ENCODE measurements at places on chromosomes 2 and 18.
A peak's percentile ranks its signal among the peaks of the same experiment; 100 is the strongest.

GRCh38 chr2:88054782-88055370 is 707 bp downstream of the KRCC1 start:
- no peak for DNase-seq

DNA sequence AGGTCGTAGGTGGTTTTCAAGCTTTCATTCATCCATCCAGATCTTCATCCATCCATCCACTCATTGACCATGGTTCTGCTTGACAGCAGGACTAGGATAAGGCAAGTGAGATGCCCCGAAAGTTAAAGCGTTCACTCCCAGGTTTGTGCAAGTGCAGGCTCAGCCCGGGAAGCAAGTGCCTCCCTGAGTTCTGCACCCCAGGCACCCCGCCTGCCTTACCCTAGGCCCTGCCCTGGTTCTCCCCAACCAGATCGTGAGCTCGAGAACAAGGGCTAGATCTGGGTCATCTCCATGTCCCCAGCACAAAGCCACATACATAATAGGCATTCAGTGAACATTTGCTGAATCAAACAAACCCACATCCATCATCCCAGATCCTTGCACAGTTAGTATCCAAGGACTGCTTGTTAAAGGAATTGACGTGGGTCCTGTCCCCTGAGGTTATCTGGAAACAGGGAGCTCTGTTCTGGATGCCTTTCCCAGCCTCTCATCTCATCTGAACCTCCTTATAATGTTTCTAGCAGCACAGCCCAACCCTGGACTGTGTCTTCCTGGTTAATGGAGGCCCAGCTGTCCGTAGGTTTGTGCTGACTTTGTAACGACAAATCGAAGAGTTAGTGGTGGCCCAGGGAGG is 116.1 kb upstream of the GPC1 start:
- no peak for DNase-seq

GRCh38 chr2:224585211-224586088 is at the start of gene CUL3:
Gene CUL3, minus strand, starts transcription at chr2:224585363. Its CDS starts 354 bp downstream, at chr2:224585009.
- peak; percentile 99 for DNase-seq

DNA sequence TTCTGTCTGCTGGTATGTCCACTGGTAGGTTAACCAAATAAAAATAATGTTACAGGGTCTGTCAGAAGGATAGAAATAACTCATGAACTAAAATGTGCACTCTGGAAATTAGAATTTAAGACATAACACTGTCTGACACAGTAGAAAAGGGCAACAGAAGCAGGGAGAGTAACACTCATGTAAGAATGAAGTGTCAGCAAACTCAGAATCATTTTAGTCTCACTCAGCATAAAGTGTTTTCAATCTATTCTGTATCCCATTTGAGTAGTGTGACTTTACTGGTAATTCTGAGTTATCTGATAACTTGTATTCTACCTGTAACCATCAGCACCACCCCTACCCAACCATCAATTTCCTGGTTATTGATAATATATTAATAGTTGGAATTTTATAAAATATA is 68.3 kb downstream of the PIAS2 start:
- no peak for DNase-seq

DNA sequence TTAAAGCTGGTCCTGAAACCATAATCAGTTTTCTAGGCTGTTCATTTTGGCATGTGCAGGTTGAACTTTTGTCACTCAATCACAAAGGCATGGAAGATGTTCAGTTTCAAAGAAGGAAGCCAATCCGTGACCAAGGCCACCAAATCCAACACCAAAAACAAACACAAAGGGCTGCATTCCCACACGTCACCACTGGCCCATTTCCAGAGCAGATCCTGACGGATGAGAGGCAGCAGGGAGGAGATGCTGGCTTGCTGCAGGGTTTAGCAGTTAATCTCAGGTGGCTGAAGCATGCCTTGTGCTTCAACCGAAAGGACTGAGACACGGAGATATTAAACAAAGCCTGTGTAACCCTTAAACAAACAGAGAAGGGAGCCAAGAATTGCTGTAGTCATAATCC is 191.9 kb upstream of the CTAGE1 start:
- no peak for DNase-seq

- no peak for DNase-seq
Measured at GRCh38 chr2:98883780-98884211, 52.2 kb downstream of the CRACDL start.

DNA sequence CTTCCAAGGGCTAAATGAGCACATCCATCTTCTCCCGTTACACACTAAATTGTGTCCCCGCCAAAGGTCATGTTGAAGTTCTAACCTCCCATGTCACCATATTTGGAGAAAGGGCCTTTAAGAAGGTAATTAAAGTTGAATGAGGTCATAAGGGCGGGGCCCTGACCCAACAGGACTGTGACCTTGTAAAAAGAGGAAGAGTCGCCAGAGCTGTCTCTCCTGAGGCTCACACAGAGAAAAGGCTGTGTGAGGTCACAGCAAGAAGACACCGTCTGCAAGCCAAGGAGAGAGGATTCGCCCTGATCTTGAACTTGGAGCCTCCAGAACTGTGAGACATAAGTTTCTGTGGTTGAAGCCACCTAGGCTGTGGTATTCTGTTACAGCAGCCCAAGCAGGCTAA is 24.1 kb downstream of the TRABD2A start:
- DNase-seq, result peak; percentile 42

DNA sequence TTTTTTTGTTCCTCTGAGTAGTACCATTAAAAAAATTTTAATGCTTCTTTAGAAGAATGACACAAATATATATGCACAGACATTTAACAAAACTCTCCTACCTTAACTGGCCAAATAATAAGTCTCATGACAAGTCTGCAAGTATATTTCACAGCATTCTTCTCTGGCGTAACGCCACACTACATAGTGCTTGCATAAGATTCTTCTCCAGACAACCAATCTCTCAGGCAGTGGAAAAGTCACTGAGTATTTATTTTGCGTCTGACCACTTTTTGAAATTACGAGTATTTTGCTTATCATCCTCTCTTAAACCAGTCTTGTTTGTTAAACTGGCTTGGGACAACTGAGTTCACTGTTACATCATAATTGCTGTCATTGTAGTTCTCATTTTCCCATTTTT is 749.2 kb downstream of the ADCYAP1 start:
- no peak for DNase-seq

GRCh38 chr2:169386722-169387121 is 24.4 kb upstream of the LRP2 start:
- DNase-seq, result no peak

DNA sequence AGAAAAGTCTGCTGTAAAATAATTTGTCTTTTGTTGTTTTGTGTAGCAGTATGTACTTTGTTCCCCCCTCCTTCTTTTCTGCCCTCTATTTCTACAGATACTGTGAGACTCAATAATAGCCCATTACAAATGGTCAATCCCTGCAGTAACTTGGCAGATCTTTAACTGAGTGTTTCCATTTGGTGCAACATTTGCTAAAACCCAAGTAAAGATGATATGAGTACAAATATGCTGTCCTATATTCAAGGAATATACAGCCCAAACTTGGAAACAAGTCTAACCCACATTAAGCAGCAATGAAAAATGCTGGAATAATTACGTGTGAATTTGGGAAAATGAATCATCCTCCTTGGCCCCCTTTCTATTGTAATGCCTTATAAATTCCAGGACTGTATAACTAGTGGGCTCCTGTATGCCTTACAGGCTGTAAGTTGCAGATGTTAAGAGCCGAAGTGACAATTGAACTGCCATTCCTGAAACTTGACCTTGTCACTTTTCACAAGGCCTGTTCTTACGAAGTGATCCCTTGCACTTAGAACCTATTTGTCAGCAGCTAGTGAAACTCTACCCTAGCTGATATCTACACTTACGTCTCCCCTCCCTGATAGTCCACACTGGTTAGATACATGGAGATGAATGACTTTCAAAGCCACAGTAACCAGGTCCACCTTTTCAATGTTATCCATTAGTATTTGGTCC is 104.9 kb downstream of the IRS1 start:
- DNase-seq, result no peak

- DNase-seq, result no peak
Measured at GRCh38 chr18:71327850-71328249, 1039.0 kb downstream of the SOCS6 start.

DNA sequence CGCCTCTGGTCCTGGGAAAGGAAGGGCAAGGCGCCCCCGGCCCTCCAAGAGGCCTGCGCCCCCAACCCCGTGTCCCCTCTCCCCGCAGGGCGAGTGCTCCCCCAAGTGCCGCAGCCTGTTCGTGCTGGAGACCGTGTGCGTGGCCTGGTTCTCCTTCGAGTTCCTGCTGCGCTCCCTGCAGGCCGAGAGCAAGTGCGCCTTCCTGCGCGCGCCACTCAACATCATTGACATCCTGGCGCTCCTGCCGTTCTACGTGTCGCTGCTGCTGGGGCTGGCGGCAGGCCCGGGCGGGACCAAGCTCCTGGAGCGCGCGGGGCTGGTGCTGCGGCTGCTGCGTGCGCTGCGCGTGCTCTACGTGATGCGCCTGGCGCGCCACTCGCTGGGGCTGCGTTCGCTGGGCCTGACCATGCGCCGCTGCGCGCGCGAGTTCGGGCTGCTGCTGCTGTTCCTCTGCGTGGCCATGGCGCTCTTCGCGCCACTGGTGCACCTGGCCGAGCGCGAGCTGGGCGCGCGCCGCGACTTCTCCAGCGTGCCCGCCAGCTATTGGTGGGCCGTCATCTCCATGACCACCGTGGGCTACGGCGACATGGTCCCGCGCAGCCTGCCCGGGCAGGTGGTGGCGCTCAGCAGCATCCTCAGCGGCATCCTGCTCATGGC is 52.4 kb downstream of the SLC66A2 start:
- DNase-seq, result no peak

DNA sequence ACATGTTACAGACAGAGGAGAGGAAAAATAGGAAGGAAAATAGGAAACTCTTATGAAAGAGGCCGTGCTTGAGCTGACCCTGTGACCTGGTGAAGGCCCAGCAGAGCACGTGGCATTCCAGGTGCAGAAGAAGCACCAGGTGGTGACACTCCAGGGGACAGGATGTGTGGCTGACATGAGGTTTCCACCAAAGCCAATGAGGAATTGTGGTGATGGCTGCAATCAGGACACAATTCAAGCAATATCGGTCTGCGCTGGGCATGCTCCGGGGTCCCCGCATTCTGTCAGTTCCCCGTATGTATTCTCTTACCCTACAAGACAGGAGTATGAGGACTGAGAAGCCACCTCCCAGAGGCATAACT is 504.2 kb downstream of the EIPR1 start:
- DNase-seq, result no peak

- DNase-seq, result no peak
Measured at GRCh38 chr2:10002681-10003080, 40.7 kb upstream of the KLF11 start.

DNA sequence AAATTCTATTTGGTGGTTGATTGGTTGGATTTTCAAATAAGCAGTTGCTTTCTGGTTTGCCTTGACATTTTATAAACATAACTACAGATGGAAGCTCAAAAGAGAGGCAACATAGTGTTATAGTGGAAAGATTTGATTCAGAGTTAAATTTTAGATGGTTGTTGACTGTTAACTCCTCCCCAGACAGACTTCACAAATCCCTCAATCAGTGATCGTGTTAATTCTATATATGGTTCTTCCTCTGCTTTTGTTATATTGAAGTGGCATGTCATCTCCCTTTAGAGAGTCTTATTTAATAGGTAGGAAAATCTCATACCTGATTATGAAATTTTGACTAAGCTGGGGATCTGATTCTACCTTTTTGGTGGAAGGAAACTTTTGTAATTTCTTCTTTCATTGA is 19.5 kb downstream of the DGUOK start:
- no peak for DNase-seq

GRCh38 chr2:110140401-110140800 is 24.8 kb upstream of the MALL start:
- DNase-seq, result no peak

- no peak for DNase-seq
Measured at GRCh38 chr2:10940596-10940995, 28.9 kb downstream of the KCNF1 start.

- no peak for DNase-seq
Measured at GRCh38 chr2:199100326-199101110, 357.2 kb downstream of the SATB2 start.
